ENCODE measurements at places on chromosomes 4 and X.
A peak's percentile ranks its signal among the peaks of the same experiment; 100 is the strongest.

GRCh38 chr4:39528061-39528465 lies 824 bp upstream of the UGDH start:
- no peak for DNase-seq

DNA sequence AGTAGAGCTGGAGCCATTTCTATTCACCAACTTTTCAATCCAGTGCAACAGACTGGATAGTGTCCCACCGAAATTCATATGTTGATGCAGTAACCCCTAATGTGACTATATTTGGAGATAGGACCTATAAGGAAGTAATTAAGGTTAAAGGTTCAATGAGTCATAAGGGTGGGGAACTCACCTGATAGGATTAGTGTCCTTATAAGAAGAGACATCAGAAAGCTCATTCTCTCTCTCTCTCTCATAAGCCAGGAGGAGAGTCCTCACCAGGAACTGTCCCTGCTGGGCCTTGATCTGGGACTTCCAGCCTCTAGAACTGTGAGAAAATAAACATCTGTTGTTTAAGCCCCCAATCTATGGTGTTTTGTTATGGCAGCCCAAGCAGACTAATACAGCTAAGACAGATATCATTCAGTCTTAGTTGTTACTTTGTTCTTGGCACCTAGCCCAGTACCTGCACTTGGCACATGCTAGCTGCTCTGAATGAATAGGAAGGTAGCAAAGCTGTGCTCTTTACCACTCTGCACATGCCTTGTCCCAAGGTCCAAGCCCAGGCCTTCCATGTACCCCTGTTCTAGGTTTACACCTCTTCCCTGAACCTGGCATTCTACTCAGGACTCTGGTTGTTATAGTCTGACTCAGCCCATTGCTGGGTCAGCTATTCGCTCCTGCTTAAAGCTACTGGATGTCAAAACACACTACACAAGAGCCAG lies 19.2 kb upstream of the BRS3 start:
- no peak for DNase-seq

DNA sequence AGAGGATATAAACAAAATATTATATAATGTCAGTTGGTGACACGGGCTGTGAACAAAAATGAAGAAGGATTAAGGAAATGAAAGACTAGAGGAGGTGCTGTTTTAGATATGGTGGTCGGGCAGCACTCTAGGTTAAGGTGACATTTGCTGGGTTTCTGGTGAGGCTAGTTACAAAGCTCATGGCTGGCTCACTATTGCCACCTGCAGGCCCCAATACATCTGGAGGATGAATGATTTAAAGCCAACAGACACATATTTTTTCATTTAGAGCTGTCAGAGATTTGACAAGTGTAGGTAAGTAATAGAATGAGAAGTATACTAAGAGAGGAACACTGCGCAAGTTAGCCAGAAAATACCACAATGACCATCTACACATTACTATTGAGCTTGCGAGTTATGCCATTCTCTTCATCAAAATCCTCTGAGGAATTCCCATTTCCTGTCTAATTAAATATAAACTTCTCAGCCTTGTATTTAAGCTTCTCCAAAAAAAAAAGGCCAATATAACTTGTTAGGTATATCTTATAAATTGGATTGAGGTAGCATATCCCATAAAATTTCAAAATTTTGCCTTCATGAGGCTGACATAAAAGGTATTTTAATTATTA lies 6.4 kb upstream of the FGG start:
- DNase-seq = peak; percentile 52

- DNase-seq = no peak
These were observed 8.0 kb upstream of the HS3ST1 start for GRCh38 chr4:11436673-11437072.

DNA sequence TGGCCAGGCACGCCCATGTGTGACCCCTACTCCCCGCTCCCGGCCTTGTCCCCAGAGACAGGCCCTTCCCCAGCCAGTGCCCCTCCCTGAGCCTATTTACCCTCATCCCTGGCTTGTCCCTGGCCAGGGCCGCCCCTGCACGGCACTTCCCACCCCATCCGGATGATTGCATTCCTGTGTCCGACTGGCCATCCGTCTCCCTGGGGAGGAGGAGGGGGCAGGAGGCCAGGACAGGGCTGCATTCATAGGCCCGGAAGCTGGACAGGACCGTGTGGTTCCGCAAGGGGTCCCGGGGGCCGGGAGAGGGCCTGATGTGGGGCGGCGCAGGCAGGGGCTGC lies 22.8 kb downstream of the CTBP1 start:
- no peak for DNase-seq

- DNase-seq = peak; percentile 48
These were observed 314.9 kb upstream of the DIPK2B start for GRCh38 chrX:45515262-45516215.

- peak; percentile 60 for DNase-seq
These were observed 2.1 kb upstream of the APBB2 start for GRCh38 chr4:41216294-41217019.

- no peak for DNase-seq
These were observed 142.8 kb upstream of the KCNIP4 start for GRCh38 chr4:22091352-22091717.

GRCh38 chr4:60683357-60683756 lies 516.8 kb upstream of the ADGRL3 start:
- DNase-seq = no peak

Data from stimulated activated CD4-positive, alpha-beta T cell treated with anti-CD3 and anti-CD28 coated beads, Interleukin-4, amount 100 ng/mL, for 24 hours (primary cell).